Stimulated activated naive CD4-positive, alpha-beta T cell (primary cell): ENCODE measurements at places on chromosomes 1 and 21.

GRCh38 chr1:27489501-27489972 is 430 bp downstream of the WASF2 start:
- peak; percentile 35 for DNase-seq

DNA sequence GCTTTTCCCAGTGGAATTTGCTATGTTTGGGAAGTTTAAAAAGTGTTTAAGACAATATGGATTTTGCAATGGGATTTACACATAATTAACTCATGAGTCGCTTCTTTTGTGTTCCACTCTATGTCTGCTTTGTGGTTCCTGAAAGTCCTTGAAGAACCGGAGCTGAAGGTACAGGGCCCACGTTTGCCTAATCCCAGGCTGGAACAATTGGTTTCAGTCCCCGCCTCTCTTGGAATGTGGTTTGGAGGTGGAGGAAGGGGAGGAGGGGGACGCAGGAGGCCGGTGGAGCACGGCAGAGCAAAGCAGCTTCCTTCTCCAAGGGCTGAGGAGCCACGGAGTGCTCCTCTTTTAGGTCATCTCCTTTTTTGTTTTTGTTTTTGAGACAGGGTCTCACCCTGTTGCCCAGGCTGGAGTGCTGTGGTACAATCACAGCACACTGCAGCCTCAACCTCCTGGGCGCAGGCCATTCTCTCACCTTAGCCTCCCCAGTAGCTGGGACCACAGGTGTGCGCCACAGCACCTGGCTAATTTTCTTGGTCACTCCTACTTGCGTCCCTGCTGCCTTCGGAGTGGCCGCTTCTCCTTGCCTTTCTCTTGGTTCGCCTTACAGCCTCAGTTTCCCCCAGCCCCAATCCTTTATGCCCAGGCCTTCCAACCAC is 129.5 kb upstream of the ERRFI1 start:
- no peak for DNase-seq

DNA sequence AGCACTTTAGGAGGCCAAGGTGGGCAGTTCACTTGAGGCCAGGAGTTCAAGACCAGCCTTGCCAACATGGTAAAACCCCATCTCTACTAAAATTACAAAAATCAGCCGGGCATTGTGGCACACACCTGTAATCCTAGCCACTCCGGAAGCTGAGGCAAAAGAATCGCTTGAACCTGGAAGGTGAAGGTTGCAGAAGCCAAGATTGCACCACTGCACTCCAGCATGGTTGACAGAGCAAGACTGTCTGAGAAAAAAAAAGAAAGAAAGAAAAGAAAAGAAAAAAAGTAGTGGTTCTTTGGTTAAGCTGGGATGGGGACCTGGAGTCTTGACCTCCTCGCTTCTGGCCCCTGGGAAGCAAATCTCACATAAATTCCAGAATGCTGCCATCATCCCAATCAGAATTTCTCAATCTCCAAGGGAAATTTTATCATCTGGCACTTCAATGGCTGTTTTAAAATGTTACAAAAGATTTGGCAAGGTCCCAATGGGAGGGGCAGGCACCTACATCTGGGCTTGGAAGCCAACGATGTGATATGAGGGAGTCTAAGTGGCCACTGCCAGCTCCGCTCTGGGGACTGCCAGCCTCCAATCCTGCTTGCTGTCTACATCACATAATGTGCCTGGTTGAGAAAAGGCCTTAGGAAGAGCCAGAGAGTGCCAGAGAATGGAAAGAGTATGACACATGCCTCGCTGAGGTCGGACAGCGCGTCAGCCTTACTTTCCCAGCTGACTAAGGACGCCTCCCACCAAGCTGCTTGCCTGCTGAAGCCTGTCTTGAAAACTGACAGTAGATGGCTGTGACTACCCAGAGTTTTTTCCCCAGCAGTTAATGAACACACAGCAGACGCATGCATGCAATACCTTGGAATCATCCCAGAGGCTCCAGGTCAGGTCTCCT is 42.1 kb upstream of the SRP9 start:
- DNase-seq = no peak

DNA sequence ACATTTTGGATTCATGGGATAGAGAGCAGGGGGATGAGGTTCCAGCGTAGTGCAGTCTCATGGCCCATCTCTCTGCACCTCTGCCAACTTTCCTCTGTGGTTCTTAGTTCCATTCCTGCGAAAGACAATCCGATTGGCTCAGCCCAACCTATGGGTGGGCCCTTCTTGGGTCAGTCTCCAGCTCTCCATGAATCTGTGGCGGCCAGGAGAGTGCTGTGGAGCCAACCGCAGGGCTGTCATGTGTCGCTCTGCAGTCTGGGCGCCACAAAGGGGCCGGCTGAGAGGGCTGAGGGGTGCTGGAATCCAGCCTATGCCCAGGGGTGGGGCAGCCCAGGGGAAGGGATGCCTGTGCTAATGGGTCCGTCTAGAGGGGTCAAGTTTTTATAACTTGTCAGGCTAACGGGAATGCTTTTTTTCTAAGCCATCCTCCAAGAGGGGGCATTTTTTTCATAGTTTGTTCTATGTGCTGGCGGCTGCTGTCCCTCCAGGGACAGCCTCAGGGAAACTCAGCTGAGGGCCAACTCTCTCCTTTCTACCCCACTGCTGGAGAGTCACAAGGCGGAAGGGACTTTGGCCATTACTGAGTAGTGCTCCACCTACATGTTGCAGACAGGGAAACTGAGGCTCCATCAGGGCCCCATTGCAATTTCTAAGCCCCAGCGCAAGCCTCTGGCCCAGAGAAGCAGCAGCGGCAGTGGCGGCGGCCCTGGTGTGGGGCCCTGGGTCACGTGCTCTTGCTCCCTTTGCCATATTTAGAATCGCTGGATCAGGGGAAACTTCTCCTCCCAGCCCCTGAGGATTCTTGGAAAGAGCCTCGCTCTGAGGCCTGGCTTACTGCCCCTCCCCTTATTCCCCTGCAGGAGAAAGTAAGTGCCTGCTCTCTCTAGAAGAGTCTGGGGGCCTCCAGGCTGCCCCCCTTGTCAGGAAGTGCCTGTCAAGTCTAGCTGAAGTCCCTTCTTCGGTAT is 23.4 kb downstream of the KCNQ4 start:
- no peak for DNase-seq

DNA sequence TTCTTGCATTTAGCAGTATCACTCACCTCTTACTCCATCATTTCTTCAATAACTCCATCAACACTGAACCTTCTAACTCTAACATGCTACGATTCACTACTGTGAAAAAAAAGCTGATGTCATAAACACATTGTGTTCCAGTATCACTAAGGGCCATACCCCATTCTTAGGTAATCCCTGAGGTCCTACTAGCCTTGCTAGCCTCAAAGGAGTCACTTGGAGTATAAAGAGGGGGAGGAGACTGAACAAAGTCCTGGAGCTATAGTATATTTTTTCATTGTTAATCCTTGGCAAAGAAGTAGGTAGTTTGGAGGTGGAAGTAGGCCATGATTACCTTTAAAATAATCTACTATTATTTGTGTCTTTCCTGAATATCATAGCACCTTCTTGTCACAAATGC is at the start of gene SLC44A5:
TSS of gene SLC44A5 (minus strand) at position 101 of the 400 bp plus-strand sequence. CDS start 69,667 bp downstream, outside the sequence.
- no peak for DNase-seq

- no peak for DNase-seq
Observed at GRCh38 chr21:25960402-25960801, 210.2 kb downstream of the APP start.

GRCh38 chr1:102535829-102536505 is 539.2 kb upstream of the OLFM3 start:
- no peak for DNase-seq

- no peak for DNase-seq
Observed at GRCh38 chr21:42381347-42381984, 14.4 kb downstream of the TMPRSS3 start.

DNA sequence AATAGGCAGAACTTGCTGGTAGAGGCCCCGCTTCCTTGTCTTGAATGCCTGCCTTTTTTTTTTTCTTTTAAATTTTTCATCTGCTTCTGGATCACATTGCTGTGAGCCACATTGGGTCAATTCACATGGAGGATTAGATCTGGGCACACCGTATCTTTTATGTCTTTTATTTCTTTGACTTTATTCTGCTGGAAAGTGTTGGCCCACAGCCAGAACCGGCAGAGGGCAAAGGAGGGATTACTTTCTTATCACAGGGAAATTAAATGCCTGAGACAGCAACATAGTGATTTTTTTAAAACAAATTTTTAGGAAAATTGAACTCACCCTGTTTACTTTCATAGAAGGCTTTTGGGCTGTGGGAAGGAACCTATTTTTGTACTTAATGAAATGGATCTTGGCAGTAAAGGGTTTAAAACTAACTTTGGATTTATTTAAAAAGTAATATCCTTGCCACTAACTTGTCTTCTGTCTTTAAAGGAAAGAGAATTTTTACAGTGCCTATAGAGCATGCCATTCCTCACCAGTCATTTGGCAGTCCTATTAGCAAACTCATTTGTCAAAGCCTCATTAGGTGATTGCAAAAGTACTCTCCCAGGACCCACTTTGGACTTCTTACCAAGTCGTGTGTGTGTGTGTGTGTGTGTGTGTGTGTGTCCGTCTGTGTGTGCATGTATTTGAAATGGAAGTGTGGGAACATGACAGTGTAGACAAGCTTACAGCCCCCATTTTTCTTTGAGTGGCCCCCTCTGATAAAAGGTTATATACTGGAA is 68.4 kb downstream of the ST6GALNAC3 start:
- no peak for DNase-seq

DNA sequence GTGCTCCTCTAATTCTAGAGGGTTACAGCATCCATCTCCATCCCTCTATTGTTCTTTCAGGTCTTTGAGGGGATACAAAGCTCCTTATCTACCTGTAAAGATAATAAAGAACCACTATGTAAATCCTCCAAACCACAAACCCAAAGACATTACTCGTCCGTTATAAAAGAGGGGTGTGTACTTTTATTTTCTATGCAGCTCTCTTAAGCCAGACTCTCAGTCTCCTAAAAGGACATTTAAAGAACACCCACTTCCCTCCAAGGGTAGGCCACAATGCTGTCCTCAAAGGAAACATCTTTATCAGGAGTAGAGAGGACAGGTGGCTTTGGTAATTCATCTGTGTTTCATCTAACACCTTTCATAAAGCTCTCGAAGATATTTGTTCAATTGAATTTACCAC is 67.9 kb upstream of the DYNLT5 start:
- no peak for DNase-seq

DNA sequence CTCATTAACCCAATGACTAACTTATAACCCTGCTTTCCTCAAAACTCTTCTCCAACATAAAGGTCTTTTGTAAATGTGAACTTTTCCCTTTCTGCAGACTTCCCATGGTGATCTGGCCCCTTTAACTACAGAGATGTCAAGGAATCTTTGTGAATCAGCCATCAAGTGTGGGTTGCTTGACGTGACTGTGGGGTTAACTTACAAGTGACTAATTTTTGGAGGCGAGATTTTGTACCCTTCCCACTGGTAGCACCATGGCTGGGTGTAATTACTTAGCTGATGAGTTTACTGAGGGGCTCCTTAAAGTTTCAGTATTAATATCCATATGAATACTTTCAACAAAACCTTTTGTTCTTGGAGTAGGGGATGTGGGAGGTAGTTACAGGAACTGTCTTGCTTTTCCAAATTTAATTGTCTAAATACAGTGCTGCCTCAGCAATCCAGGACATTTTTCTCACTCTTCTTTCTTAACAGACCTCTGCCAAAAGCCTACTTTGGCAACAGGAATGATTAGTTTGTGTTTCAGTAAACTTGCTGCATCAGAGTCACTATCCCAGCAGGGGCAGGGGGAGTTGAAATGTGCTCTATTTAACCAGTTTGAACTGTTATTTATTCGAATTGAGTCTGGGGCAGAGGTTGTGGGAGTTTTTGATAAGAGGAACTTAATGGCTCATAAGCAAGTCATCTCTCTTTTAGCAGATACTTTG is 217.3 kb upstream of the FGGY start:
- no peak for DNase-seq

DNA sequence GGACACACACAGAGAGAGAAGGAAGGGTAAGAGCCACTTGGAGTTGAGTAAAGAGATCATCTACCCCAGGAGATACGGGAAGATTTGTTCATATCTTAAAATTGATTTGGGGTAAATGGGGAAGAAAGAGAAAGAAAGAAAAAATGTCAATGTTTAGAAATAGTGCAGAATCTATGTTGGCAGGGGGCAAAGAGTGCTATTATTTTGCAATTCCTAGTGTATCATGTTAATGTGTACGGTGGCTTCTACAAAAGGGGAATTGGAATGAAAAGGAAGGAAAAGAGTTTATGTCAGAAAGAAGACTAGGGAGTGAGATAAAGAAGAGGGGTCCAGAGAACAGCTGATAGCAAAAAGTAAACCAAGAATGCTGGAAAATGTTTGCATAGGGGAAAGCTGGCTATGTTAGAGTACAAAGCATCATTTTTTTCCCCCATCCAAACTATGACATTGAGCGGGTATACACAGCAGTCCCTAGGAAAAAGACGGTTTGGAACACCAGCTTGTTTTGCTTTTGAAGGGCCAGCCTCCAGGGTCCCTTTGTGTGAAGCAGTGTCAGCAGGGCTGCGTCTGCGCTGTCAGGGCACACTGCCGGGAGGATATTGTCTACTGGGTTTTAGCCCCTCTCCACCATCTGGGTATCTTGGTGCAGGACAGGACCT is 10.8 kb downstream of the LRRC8D start:
- no peak for DNase-seq

DNA sequence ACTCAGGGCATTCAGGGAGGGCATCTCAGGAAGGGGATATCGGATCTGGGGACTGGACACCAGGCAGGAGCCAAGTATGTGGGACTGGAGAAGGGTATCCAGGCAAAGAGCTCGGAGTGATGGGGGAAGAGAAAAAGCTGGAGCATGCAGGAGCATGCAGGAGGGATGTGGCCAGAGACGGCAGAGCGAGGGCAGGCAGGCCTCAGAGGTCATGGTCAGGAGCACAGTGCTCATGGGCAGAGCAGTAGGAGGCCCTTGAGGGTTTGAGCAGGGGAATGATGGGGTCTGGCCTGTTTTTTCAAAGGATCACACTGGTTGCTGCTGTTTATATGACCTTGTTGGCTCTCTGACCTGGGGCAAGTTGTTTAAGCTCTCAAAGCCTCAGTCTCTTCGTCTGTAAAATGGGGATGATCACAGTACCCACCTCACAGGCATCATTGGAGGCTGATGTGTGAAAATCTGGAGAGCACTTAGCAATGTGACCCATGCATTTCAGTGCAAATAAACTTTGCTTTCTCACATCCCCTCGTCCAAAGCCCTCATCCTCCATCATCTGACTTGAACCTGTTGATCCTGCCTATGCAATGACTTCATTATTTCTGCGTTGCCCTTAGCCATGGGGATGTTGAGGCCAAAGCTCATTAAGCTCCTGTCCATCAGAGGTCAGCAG is 273.1 kb downstream of the MATN1 start:
- no peak for DNase-seq

DNA sequence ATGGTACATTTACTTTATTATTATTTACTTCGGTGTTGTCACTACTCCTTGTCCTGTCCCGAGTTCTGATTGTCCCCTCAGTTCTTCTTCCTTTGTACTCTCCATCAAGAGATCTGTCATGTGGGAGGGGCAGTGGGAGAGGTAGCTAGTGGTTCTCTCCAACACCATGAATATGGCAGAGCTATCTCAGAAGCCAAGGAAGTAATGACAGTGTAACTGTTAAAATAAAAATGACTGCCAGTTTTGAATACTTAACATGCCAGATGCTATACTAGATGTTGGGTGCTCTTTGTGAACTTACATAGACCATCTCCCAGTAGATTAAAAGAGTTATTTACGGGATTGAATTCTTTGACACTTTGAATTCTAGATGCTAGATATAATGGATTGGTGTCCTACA is 28.6 kb downstream of the IVNS1ABP start:
- DNase-seq = no peak
